Fibroblast of lung (primary cell): ENCODE measurements at places on chromosomes 16 and 17. TPM values are rescaled to one million over a fixed set of nuclear protein-coding genes. Genes with fewer than 3 reads are reported as not detected.

The KRTAP9-4 gene
- not detected in 2 replicates for total RNA-seq

The LASP1 gene
- 58.8 and 79.8 TPM in 2 replicates for total RNA-seq

The FAM20A gene
- 14.9 and 16.2 TPM in 2 replicates for total RNA-seq

DNA sequence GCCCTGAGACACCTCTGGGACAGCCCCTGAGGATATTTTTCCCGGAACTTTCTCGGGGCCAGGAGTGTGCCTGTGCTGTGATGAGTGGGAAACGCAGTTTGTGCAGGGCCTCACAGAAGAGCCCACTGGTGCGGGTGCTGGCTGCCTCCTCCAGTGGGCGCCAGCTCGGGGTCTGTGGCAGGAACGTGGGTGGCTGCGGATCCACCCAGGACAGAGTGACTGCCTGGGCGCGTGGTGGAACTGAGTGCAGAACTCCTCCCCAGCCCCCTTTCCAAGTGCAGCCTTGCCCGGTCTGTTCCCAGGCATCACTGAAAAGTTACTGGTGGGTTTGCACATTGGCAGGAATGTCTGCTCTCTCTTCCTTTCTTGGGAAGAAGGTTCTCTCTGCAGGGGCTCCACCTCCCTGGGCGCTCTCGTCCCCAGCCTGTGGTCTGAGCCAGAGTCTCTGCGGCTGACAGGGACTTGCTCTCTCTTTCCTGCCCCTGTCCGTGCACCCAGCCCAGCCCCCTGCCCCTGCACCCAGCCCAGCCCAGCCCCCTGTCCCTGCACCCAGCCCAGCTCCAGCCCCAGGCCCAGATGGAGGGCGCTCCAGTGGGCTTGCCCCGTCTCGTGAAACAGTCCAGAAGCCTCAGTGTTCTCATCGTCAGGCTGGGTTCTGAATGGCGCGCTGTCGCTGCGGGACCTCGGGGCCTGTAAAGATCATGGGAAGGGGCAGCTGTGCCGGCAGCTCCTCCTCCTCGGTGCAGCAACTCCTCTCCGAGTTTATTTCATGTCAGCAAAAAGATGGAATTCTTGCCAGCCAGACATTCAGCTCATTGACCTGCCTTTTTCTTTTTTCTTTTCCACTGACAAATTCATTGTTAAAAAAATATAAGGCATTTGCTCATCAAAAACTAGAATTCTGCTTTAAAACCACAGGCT is 117.5 kb downstream of the BANP start:
- H3K4me1 ChIP-seq: peaks cover 11% of the 10 kb centered on the region
- H3K4me3 ChIP-seq: no peak overlapping the region
- no peaks in the 10 kb centered on the region for H3K27me3 ChIP-seq
- H3K36me3 ChIP-seq: peaks cover 4% of the 10 kb centered on the region

- peak overlapping the region; percentile 76 for H3K27ac ChIP-seq
- H3K4me3 ChIP-seq: peak overlapping the region; percentile 75
- H3K4me1 ChIP-seq: peaks cover 33% of the 10 kb centered on the region
- H3K27me3 ChIP-seq: no peaks in the 10 kb centered on the region
Measured at GRCh38 chr17:42682722-42683403, 532 bp downstream of the CNTNAP1 start.

DNA sequence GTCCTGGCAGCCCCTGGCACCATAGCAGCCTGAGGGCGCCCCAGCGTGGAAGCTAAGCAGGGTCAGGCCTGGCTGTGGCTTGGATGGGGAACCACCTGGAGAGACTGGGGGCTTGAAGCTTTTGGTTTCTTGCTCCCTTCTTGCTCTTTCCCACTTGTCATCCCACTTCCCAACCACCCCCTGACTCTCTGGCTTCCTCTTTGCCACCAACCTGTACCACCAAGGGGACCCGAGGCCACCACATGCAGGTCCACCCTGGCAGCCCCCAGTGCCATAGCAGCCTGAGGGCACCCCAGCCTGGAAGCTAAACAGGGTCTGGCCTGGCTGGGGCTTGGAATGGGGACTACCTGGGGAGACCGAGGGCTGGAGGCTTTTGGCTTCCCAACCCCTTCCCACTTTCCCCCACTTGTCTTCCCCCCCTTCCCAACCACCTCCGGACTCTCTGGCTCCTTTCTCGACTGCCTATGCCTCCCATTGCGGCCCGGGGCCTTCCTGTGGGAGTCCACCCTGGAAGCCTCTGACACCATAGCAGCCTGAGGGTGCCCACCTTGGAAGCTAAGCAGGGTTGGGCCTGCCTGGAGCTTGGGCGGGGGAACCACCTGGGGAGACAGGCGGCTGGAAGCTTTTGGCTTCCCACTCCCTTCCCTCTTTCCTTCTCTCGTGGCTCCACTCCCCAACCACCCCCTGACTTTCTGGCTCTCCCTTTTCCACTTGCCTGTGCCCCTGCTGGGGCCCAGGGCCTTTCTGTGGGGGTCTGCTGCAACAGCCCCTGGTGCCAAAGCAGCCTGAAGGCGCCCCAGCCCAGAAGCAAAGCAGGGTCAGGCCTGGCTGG is 2294.4 kb downstream of the TP53TG3F start:
- no peak overlapping the region for H3K4me3 ChIP-seq
- no peaks in the 10 kb centered on the region for H3K4me1 ChIP-seq
- no peak for DNase-seq
- no peak overlapping the region for H3K27ac ChIP-seq
- no peaks in the 10 kb centered on the region for H3K36me3 ChIP-seq
- H3K27me3 ChIP-seq: no peaks in the 10 kb centered on the region

DNA sequence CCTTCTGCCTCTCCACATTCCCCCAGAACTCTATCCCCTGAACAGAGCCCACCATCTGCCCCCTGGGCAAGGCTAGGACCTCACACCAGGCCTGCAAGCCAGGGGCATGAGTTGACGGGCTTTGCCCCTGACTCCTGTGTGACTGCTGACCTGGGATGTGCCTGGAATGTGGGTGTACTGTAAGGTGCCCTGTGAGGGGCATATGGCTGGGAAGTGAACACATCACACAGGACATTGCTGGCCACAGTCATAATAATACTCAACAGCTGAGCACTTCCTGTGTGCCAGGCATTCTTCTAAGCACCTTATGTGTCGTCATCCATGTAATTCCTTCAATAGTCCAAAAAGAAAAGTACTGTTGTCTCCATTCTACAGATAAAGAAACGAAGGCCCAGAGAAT is 13.3 kb downstream of the CES4A start:
- peaks cover 3% of the 10 kb centered on the region for H3K27me3 ChIP-seq
- H3K36me3 ChIP-seq: no peaks in the 10 kb centered on the region
- peaks cover 3% of the 10 kb centered on the region for H3K4me1 ChIP-seq
- no peak overlapping the region for H3K4me3 ChIP-seq
- no peak for DNase-seq
